ENCODE measurements at places on chromosomes 4 and X. TPM values are rescaled to one million over a fixed set of nuclear protein-coding genes. Genes with fewer than 3 reads are reported as not detected.

PCSK1N gene
- total RNA-seq: 2.2 TPM

CLIC2 gene
- total RNA-seq: 18.4 TPM

AVPR2 gene
- total RNA-seq: 5.9 TPM

REPS2 gene
- 21.4 TPM for total RNA-seq

FGA gene
- not detected for total RNA-seq

NAP1L2 gene
- total RNA-seq: 0.48 TPM

SPOCK3 gene
- total RNA-seq: 2.8 TPM

CYTL1 gene
- 1.9 TPM for total RNA-seq

CT45A10 gene
- total RNA-seq: not detected

NOCT gene
- total RNA-seq: 6.4 TPM

GUCY1A1 gene
- 8.2 TPM for total RNA-seq

GRPR gene
- 5.3 TPM for total RNA-seq

DNA sequence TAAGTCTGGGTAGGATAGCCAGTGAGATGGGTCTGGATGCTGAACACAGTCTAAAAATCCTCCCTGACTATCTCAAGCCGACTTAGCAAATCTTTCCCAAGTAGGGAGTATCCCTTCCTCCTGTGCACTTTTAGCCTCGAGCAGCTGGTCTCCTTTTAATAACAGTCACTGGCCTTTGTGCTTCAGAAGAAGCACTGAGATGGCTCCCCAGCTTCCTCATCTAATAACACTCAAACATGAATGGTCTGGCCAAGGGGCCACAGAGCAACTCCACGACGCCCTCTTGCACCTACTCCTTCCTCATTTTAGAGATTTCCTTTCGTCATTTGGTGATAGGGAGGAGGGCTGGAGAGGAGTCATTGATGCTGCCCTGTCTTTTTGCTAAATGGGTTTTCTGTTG is 78.8 kb upstream of the TMEM150C start:
- no peaks in the 10 kb centered on the region for H3K4me1 ChIP-seq
- DNase-seq: no peak
- no peaks in the 10 kb centered on the region for H3K36me3 ChIP-seq
- no peaks in the 10 kb centered on the region for H3K27me3 ChIP-seq

- DNase-seq: no peak
- H3K4me1 ChIP-seq: no peaks in the 10 kb centered on the region
- H3K36me3 ChIP-seq: no peaks in the 10 kb centered on the region
- H3K27ac ChIP-seq: no peak overlapping the region
These were observed 72.5 kb upstream of the KCNIP4 start for GRCh38 chr4:22021106-22021505.

DNA sequence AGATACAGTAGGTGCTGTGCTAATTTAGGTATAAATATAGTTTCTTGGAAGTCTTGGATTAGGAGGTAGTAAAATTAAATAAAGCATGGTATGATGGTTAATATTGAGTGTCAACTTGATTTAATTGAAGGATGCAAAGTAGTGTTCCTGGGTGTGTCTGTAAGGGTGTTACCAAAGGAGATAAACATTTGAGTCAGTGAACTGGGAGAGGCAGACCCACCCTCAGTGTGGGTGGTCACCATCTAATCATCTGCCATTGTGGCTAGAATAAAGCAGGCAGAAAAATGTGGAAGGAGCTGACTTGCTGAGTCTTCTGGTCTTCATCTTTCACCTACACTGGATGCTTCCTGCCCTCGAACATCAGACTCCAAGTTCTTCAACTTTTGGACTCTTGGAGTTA is 153.7 kb upstream of the GK2 start:
- H3K27ac ChIP-seq: no peak overlapping the region
- H3K4me1 ChIP-seq: no peaks in the 10 kb centered on the region
- no peak for DNase-seq
- no peak overlapping the region for H3K4me3 ChIP-seq
- no peaks in the 10 kb centered on the region for H3K36me3 ChIP-seq

DNA sequence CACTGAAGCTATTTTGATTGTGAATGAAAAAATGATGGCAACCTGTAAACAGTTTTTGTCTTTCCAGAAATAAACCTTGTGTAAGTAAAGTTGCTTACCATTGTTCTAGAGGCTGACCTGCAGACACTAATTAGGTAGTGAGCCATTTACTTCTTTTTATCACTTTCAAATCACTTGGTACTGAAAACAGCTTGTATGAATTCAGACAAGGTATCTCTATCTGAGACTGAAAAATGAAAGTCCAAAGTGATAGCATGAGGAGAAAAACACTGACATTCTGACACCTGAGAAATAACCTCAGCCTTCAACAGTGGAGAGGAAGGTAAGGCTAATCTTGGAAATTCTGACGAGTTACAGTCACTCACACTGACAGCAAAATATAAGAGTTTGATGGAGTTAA is 238.8 kb downstream of the GPC3 start:
- no peaks in the 10 kb centered on the region for H3K4me1 ChIP-seq
- no peaks in the 10 kb centered on the region for H3K27me3 ChIP-seq
- DNase-seq: no peak
- H3K36me3 ChIP-seq: no peaks in the 10 kb centered on the region
- no peak overlapping the region for H3K27ac ChIP-seq

GRCh38 chrX:137441711-137442110 is 124.2 kb upstream of the ZIC3 start:
- H3K27ac ChIP-seq: no peak overlapping the region
- DNase-seq: no peak
- no peak overlapping the region for H3K4me3 ChIP-seq
- no peaks in the 10 kb centered on the region for H3K27me3 ChIP-seq
- H3K4me1 ChIP-seq: no peaks in the 10 kb centered on the region

GRCh38 chrX:97938706-97939105 is 1055.0 kb downstream of the RPA4 start:
- H3K27ac ChIP-seq: no peak overlapping the region
- no peak for DNase-seq
- H3K36me3 ChIP-seq: no peaks in the 10 kb centered on the region
- no peak overlapping the region for H3K4me3 ChIP-seq
- no peaks in the 10 kb centered on the region for H3K4me1 ChIP-seq

- H3K4me1 ChIP-seq: no peaks in the 10 kb centered on the region
- no peak for DNase-seq
- H3K36me3 ChIP-seq: no peaks in the 10 kb centered on the region
- H3K27ac ChIP-seq: no peak overlapping the region
These were observed 407.6 kb downstream of the ANKRD50 start for GRCh38 chr4:124304941-124305340.

- no peak overlapping the region for H3K4me3 ChIP-seq
- H3K27ac ChIP-seq: no peak overlapping the region
- no peaks in the 10 kb centered on the region for H3K36me3 ChIP-seq
- no peaks in the 10 kb centered on the region for H3K4me1 ChIP-seq
- DNase-seq: no peak
These were observed 103.9 kb upstream of the FAT1 start for GRCh38 chr4:186827534-186827897.

DNA sequence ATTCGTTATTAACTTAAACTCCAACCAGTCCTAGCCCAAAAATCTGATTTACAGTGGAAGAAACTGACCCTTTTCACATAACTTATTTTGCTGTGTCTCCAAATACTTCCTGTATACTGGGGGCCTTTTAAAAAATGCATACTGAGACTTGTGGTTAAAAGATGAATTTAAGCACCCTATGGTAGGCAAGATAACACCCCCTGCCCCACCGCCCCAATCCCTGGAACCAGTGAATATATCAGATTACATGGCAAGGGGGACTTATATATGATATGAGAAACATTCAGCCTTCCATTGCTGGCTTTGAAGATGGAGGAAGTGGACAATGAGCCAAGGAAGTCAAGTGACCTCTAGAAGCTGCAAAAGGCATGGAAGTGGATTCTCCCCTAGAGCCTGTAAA is 3.1 kb upstream of the CLCN3 start:
- H3K27me3 ChIP-seq: no peaks in the 10 kb centered on the region
- no peaks in the 10 kb centered on the region for H3K36me3 ChIP-seq
- H3K4me3 ChIP-seq: no peak overlapping the region
- no peak overlapping the region for H3K27ac ChIP-seq
- no peak for DNase-seq
- H3K4me1 ChIP-seq: peaks cover 4% of the 10 kb centered on the region

- no peaks in the 10 kb centered on the region for H3K27me3 ChIP-seq
- no peaks in the 10 kb centered on the region for H3K4me1 ChIP-seq
- H3K4me3 ChIP-seq: no peak overlapping the region
These were observed 18.9 kb upstream of the MSMO1 start for GRCh38 chr4:165308606-165309005.

GRCh38 chr4:88033309-88033708 is 25.9 kb downstream of the PKD2 start:
- DNase-seq: no peak
- no peaks in the 10 kb centered on the region for H3K36me3 ChIP-seq
- H3K4me3 ChIP-seq: no peak overlapping the region
- H3K4me1 ChIP-seq: no peaks in the 10 kb centered on the region
- H3K27me3 ChIP-seq: no peaks in the 10 kb centered on the region
- no peak overlapping the region for H3K27ac ChIP-seq

DNA sequence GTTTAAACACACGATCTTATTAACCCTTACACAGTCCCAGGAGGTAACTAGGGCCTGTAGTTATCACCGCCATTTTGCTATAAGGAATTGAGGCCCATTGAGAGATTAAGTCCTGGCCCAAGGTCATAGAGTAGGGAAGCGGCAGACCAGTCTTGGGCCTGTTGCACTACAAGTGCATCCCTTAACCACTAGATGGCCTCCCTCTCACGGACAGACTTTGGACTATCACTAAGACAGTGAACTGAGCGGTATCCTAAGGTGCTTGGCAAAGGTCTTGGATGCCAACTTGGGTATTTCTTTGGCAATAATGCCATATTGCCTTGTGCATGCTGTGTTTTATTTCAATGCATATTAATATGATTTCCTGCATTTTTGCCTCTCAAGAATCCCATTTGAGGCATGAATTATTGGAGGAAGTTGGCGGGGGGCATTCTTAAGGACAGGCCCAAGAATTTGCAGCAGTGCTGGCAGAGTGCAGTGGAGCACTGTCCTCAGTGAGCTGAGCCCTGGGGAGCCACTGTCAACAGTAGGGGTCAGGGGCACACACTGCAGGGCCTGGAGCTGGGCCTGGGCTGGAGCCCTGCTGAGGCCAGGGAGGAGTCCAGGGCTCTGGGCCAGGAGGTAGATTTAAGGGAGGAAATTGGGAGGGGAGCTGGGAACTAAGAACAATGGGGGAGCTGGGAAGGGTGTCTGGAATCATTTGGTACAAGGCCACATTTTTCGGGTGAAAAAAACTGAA is 147.4 kb downstream of the SMIM20 start:
- H3K4me3 ChIP-seq: no peak overlapping the region
- DNase-seq: no peak
- no peak overlapping the region for H3K27ac ChIP-seq
- no peaks in the 10 kb centered on the region for H3K36me3 ChIP-seq

- H3K4me1 ChIP-seq: peaks cover 2% of the 10 kb centered on the region
- H3K27ac ChIP-seq: no peak overlapping the region
- no peak for DNase-seq
- no peak overlapping the region for H3K4me3 ChIP-seq
- H3K36me3 ChIP-seq: no peaks in the 10 kb centered on the region
These were observed 83.2 kb upstream of the SCML1 start for GRCh38 chrX:17654116-17654515.

- no peak for DNase-seq
- H3K27ac ChIP-seq: no peak overlapping the region
- H3K4me3 ChIP-seq: no peak overlapping the region
- H3K27me3 ChIP-seq: no peaks in the 10 kb centered on the region
These were observed 460.4 kb upstream of the HS3ST1 start for GRCh38 chr4:11889099-11889498.

DNA sequence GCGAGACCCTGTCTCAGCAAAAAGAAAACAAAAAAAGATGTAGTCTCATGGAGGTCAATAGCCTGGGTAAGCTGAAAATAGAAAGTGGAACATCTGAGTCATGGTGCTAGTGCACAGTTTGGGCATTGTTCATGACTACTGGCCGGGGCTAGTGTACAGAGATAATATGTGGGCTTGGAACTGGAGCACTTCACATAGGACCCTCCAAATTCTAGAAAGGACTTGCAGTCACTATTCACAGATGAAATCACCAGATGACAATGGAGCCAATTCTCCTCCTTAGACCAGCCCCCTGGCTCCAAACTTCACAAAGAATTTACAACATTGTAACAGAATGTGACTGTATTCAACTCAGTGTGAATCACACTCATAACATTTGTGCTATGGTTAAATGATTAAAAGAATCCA is 367.8 kb upstream of the SLC7A11 start:
- no peak overlapping the region for H3K4me3 ChIP-seq
- H3K4me1 ChIP-seq: no peaks in the 10 kb centered on the region
- no peaks in the 10 kb centered on the region for H3K27me3 ChIP-seq
- no peaks in the 10 kb centered on the region for H3K36me3 ChIP-seq
- no peak overlapping the region for H3K27ac ChIP-seq
- no peak for DNase-seq

- DNase-seq: no peak
- no peaks in the 10 kb centered on the region for H3K27me3 ChIP-seq
- no peak overlapping the region for H3K27ac ChIP-seq
- H3K36me3 ChIP-seq: no peaks in the 10 kb centered on the region
- no peak overlapping the region for H3K4me3 ChIP-seq
These were observed 53.8 kb upstream of the USP26 start for GRCh38 chrX:133150730-133151129.

- no peaks in the 10 kb centered on the region for H3K27me3 ChIP-seq
- DNase-seq: peak; percentile 71
- peak overlapping the region; percentile 84 for H3K27ac ChIP-seq
- no peaks in the 10 kb centered on the region for H3K4me1 ChIP-seq
- H3K36me3 ChIP-seq: no peaks in the 10 kb centered on the region
These were observed 82.2 kb downstream of the STOX2 start for GRCh38 chr4:183986971-183987946.

All from breast epithelium (tissue), 4 donors.